Stimulated activated CD4-positive, alpha-beta T cell treated with anti-CD3 and anti-CD28 coated beads, TNF-alpha, amount 100 ng/mL, for 1 hour (primary cell): ENCODE measurements at places on chromosomes 3 and 15.

- DNase-seq, result no peak
These were observed 204.8 kb downstream of the MAGI1 start for GRCh38 chr3:65833761-65834505.

GRCh38 chr15:36330598-36330997, 248.8 kb upstream of the CDIN1 start:
- no peak for DNase-seq

DNA sequence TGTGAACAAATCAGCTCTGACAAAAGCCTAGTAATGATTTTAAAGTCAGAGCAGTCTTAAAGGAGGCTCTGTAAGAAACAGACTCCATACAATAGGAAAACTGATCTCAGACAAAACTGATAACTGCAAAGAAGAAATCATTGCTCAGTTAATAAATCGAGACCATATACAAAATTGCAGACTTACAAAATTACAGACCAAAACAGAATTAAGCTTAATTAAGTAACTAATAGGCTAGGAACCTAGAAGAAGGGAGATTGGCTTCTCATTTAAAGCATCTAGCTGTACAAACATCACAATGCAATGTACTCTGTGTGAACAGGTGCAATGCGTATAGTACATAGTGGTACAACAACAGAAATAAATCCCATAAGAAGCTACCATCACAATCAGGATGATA, 46.3 kb downstream of the ZBTB20 start:
- no peak for DNase-seq

GRCh38 chr15:75753145-75753544, 40.5 kb upstream of the CSPG4 start:
- no peak for DNase-seq

DNA sequence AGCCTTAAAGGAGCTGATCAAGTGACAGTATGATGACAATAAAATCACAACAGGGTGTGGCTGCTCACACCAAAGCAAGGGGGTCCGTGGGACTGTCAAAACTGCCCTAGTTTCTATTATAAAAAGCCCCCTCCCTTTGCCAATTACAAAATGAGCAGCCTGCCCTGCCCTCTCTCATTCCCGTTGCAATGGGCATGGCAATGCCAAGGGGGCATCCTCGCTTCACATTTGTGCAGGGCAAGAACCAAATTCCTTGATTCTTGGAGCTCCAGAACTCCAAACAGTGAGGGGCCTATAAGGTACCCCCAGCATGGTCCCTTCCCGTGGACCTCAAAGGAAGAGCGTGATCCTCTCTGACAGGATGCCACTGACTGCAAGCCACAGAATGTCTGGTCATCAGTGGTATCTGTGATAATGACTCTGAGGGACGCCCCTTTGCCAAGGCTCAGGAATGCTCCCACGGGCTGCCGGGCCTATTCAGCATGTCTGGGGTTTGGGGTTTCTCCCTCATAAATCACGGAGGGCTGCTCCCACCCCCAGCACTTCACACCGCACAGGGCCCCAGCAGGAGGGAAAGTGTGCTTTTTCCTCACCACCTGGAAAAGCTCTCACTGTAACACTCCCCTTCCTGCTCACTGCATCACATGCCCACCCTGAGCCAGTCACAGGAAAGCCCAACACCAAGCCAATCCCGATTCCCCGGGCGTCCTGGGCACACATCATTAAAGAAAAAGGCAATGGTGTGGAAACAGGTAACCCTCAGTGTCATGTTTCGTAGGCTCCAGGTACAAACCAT, 105.1 kb upstream of the TRPM1 start:
- DNase-seq, result no peak

DNA sequence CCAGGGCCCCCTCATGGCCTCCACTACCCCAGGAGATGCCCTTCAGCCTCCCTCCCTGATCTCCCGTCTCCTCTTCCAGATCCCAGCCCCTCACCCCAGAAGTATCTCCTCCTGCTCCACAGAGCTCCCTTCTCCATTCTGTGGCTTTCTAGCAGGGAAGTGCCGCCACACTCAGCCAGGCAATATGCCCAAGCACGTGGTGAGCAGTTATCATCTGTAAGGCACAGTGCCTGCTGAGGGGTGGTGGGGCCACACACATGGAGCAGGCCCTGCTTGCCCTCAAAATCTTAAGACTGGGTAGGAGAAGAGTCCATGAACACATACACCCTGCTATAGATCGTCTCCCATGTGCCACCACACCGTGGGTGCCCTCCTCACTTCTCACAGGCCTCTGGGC, 2.4 kb upstream of the PHGR1 start:
- DNase-seq, result no peak

- no peak for DNase-seq
These were observed 217.0 kb upstream of the TLE3 start for GRCh38 chr15:70314688-70315087.

DNA sequence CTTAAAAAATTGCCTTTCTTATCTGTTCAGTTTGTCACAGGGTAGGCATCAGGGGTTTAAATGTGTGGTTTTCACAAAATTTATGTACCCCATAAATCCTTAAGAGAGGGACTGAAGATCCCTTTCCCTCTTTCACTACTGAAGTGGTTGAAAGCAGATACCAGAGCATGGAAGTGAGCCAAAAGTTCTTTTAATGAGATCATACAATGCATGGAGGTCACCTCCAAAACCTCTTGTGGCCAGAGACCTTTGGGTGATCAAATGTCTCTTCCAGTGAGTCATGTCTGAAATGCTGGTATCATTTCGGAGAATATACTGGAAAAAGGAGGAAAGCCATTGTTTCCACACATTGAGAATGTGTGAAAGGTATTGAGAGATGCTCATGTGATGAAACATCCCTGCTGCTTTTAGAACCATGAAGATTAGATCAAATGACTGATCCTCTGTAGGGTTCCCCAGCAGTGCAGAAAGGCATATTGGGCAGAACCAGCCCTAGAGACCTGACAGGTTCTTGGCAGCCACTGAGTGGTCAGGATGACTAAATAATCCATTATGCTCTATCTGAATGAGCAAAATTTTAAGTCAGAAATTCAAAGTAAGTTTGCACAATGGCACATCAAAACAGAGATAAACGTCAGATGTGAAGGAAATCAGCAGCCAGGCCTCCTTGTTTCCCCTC, 165.8 kb upstream of the SLC2A2 start:
- no peak for DNase-seq

- DNase-seq, result no peak
These were observed 772.3 kb downstream of the SI start for GRCh38 chr3:164306042-164306441.

GRCh38 chr15:98013631-98014030, 53.1 kb downstream of the ARRDC4 start:
- DNase-seq, result no peak

GRCh38 chr15:52529341-52529924, 753 bp upstream of the MYO5A start:
- DNase-seq, result no peak

GRCh38 chr3:141952611-141953010, 76.2 kb downstream of the ATP1B3 start:
- DNase-seq, result no peak

GRCh38 chr3:57382933-57383332, 90.4 kb upstream of the ASB14 start:
- DNase-seq, result no peak

DNA sequence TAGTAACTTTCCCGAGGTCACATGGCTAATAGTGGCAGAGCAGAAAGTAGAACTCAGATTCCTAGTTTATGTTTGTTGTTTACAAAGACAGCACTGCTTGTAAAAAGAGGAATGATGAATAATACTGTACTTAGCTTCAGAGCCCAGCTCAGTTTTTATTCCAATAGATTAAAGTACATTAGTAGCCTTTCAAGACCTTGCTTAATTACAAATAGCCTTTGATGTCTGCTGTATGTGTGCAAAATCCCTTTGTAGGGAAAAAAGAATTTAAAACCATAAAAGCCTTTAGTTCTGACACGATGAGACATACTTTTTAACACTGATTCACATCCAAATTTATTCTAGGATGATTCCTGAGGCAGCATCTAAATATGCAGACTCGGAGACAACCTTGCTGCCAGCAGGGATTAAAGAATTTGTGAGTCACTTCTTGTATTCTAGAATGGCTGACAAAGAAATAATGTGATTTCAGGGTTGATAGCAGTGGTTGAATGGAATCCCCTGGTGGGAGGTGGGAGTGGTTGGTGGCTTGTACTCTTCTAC, 324.2 kb upstream of the TGFBR2 start:
- DNase-seq, result no peak

- DNase-seq, result no peak
These were observed 145.2 kb downstream of the VGLL3 start for GRCh38 chr3:86845726-86846125.
